ENCODE measurements at places on chromosomes 6 and 20.

DNA sequence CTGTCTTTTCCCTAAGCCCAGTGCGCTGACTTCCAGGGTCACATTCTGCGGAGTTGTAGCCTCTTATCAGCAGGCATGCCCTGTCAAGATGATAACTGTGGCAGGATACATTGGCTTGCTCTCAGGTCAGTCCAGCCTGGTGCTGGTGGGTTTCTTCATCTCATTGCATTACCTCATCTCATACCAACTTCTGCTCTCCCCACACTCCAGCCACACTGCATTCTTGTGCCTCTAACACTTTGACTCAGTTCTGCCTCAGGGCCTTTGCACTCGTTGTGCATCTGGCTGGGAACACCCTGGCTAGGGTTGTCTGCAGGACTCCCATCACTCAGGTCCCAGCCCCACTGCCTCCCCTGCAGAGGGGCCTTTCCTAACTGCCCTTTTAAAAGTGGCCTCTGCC lies 110.3 kb upstream of the BACH2 start:
- no peak for DNase-seq

DNA sequence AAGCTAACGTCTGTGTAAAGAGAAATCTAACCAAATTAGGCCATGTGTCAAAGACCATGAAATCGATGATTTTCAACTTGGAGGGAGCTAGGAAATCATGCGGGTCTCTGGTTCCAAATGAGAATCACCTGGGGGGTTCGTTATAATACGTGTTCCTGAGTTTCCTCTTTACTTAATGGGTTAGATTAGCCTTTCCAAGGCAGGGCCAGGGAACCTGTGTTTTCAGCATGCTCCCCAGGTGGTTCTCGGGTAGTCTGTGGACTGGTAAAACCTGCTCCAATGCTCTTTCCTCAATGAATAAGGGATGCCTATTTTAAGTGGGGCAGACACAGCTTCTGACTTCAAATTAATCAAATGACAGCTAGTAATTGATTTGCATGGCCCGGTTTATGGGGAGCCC lies 965 bp upstream of the HLA-DOA start:
- DNase-seq, result no peak

DNA sequence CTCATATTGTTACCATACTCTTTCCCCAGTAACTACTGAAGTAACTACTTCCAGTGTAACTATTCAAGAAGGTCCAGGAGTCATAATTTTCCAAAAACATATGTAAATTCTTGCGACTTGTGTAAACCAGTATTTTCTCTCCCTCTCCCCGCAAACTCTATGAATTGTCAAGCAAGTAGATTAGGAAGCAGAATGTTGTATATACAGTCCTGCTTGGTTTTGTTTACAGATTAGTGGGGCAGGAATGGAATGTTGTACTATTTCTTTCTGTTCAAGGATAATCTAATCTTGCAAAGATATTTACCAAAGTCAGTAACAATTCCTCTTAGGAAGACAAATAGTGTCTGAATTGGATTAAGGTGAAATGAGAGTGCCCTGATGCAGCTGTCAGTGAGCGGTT lies 234.9 kb upstream of the PLN start:
- no peak for DNase-seq

DNA sequence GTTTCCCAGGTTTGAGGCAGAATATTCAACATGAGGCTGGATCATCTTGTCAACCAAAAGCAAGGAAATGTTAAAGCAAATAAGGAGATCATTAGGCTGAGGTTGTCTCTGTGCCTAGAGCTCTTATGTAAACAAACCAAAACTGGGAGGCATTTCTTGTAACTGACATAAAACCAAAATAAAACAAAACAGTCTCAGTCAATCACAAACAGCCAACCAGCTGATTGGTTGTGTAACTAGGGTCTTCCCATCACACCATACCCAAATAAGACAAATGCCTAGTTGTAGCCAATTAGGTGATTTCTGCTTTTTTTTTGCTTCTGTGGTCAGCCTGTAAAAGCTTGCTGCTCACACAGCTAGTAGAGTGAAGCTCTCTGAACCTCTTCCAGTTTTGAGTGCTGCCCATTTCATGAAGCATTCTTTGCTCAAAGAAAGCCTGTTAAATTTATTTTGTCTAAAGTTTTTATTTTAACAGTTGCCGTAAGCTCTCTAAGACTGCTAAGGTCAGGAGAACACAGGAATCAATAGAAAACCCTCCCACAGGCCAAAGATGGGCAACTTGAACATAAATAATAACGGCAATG lies 8.9 kb upstream of the FITM2 start:
- DNase-seq, result no peak

GRCh38 chr6:168417191-168417590 lies 23.8 kb upstream of the SMOC2 start:
- no peak for DNase-seq

GRCh38 chr6:84835340-84835739 lies 70.9 kb upstream of the TBX18 start:
- no peak for DNase-seq

DNA sequence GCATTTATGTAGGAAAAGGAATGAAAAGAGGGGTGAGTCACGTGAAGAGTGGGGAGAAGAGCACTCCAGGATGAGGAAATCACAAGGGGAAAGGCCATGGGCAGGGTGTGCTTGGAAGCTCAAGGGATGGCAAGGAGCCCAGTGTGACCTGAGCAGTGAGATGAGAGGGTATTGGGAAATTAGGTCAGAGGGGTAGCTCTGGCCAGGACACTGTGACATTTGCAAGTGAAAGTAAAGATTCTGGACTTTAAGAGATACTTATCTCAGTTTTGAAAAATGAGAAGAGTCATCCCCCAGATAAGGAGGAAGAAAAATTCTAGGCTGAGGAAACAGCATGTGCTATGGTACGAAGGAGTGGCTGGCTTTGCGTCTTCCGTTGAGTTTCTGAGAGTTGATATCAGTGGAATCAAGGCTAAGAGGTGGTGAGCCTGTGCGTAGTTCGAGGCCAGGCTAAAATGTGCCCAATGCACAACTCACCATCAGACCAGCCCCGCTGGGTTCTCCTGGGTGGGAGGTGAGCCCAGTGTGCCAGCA lies 79.9 kb downstream of the GCLC start:
- DNase-seq, result no peak

DNA sequence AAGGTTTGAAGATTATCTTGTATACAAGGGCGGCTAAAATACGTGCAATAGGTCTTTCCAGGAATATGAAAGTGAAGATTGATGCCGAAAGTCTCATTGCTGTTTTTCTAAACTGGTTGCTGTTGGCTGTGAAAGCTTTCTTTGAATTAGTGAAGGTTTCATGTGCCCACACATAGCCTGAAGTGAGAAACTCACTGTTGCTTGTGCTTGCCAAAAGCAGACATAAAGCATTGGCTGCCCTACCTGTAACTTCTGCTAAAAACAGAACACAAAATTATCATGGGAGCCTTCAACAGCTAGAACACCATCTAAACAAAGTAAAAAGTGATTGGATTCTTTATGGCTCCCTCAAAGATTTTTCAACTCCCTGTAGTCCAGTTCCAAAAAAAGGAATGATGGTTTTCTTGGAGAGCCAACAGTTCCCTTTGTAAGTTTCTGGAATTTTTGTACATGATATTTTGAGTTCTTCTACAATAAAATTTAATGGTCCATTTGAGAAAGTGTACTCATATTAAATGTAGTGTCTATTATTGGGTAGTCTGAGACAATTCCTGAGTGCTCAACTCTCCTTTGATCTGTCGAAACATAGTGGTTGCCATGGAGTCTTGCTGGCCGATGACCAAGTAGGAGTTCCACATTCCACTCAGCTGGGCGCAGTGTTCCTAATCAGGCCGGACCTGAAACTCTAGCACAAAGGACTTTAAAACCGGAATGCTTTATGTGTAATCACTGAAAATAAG lies 68.5 kb downstream of the PLEKHG1 start:
- DNase-seq, result no peak

GRCh38 chr6:24501914-24502313 lies 7.1 kb downstream of the ALDH5A1 start:
- no peak for DNase-seq

GRCh38 chr20:9508696-9509178 lies 5.7 kb upstream of the LAMP5 start:
- DNase-seq, result no peak

- DNase-seq, result no peak
Measured at GRCh38 chr20:8074931-8075330, 55.4 kb upstream of the TMX4 start.
